CD4-positive, alpha-beta T cell treated with Interleukin-6 at 100 ng/mL for 8 hours (primary cell): ENCODE measurements at places on chromosomes 5 and 9.

DNA sequence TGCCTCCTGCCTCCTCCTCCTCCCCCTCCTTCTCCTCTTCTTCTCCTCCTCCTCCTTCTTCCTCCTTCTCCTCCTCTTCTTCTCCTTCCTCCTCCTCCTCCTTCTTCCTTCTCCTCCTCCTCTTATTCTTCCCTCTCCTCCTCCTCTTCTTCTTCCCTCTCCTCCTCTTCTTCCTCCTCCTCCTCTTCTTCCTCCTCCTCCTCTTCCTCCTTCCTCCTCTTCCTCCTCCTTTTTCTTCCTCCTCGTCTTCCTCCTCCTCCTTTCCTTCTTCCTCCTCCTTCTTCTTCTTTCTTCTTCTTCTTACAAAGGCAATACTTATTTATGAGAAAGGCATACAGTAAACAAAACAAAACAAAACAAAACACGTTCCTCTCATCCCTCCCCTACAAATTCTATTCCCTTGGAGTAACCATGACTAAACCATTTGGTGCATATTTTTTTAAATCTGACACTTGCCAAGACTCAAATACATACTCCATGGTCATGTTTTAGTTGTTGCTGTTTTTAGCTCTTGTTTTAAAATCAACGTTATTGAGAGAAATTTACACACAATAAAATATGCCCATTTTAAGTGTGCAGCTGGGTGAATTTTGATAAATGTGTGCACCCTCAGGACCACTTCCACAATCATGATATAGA is 135.6 kb downstream of the FOXD1 start:
- no peak for DNase-seq

DNA sequence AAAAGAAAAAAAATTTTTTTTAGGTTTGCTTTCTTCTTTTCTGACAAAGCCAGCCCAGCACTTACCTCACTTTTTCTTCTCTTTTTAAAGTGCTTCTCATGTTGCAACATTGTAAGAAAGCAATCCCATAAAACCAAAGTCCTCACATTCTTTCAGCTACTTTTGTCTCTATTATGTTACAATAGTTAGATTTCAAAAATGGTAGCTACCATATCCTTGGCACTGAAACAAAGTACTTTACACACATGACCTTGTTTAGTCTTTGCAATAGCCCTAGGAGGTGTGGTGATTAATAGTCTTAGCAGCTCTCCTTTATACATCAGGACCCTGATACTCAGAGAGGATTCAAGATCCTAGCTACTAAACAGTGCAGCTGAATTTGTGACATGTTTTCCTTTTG is 23.5 kb upstream of the CARTPT start:
- DNase-seq = no peak

- no peak for DNase-seq
Observed at GRCh38 chr5:43400082-43400481, 12.1 kb downstream of the CCL28 start.

DNA sequence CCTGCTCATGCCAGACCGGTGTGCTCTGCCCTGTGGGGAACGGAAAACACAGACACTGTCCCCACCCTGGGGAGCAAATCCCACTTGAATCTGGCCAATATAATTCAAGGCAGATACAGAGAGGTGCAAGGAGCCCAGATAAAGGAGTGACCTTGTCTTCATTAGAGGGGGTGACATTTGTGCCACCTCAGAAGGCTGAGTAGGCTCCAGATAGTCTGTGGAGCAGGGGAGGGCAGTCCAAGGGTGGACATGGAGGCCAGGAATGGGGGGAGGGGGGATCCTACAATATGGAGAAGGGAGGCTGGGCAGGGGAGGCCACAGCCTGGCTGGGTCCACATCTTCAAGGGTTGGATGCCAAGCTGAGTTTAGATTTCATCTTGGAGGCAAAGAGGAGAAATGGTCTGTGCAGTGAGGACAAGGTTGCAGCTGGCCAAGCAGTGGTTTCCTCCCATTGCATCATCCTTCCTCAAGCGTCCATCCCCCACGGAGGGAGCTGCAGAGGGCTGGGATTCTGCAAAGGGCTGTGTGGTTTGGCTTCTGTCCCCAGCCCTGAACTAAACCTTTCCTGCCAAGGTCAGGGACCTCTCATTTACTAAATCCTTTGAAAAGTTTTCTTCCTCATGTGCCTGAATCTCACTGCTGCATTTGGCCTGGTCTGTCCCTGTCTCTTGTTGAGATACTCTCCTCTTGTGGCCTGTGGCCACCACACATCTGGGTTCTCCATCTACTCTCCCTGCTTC is 60.1 kb downstream of the GALNT12 start:
- DNase-seq = no peak

DNA sequence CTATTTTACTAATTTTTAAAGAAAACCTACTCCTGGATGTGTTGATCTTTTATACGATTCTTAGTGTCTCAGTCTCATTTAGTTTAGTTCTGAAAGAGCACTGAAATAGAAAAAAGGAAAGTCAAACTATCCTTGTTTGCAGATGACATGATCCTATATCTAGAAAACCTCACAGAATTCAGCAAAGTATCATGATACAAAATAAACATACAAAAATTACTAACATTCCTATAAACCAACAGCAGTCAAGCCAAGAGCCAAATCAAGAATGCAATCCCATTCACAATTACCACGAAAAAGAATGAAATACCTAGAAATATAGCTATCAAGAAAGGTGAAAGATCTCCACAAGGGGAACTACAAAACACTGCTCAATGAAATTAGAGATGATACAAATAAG is 225.8 kb upstream of the CDH18 start:
- no peak for DNase-seq

DNA sequence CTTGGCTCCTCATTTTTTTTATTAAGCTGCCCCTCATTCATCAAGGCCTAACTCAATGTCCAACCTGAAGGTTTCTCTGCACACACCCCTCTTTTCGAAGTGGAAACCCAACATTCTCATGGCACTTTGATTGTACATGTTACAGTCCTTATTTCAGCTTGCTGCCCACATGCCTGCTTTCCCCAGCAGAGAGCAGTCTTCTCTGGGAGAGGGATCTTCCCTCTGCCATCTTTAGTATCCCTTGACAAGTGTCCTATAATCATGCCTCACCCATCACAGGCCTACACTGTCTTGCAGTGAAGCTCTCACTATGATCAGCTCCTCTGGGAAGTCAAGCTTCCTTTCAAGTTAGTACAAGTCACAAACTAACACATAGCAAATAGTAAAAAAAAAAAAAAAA is 175.1 kb downstream of the ACER2 start:
- no peak for DNase-seq

DNA sequence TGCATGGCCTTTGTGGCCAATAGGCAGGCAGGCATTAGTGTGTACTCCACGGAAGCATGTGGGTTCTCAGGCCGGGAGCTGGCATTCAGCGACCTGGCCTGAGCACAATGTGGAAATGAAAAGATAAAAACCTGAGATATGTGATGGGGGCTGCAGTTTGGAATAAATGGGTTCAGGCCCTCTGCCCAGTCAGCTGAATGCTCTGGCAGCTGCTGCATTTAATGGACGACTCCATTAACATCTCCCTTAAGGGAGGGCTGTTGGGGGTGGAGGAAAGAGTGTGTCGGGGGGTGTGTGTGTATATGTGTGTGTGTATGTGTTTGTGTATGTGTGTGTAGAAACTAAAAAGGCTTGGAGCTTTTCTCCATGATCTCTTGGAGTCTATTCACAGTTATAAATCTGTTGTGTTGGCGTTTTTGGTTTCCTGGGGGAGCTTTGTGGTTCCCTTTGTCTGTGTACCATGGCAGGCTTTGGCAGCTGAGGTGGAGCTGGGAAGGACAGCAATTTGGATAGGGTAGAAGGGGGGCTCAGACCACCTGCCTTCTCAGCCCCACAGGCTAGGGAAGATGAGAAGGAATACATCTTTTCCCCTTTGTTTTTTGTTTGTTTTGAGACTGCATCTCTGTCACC is 27.3 kb upstream of the HSPA9 start:
- DNase-seq = no peak

GRCh38 chr5:117133198-117133597 is 558.6 kb upstream of the SEMA6A start:
- DNase-seq = no peak

GRCh38 chr9:108654566-108654965 is 201.2 kb downstream of the ACTL7B start:
- no peak for DNase-seq

DNA sequence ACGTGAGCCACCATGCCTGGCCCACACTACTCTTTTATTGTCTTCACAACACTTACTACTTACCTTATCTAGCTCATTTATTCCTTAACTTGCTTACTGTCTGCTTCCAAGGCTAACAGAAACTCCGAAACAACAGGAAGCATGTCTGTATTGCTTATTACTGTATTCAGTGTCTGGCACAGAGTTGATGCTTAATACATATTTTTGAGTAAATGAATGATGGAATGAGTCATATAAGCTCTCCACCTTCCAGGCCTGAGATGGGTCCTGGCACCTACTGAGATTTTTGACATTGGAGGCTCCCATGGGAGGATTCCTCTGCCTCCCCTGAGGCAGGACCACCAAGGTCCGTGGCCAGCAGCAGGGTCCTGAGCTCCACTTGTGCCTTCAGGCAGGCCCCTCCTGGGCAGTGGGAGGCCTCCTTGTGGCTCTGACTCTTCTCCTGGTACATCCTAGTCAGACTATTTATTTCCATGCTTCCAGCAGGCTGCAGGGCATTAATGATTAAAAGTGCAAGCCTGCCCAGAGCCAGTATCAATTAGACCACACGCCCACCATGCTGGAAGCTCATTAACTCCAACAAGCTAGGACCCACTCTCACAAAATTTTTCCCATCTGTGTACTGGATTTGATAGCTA is 76.5 kb upstream of the CTNNA1 start:
- DNase-seq = no peak

DNA sequence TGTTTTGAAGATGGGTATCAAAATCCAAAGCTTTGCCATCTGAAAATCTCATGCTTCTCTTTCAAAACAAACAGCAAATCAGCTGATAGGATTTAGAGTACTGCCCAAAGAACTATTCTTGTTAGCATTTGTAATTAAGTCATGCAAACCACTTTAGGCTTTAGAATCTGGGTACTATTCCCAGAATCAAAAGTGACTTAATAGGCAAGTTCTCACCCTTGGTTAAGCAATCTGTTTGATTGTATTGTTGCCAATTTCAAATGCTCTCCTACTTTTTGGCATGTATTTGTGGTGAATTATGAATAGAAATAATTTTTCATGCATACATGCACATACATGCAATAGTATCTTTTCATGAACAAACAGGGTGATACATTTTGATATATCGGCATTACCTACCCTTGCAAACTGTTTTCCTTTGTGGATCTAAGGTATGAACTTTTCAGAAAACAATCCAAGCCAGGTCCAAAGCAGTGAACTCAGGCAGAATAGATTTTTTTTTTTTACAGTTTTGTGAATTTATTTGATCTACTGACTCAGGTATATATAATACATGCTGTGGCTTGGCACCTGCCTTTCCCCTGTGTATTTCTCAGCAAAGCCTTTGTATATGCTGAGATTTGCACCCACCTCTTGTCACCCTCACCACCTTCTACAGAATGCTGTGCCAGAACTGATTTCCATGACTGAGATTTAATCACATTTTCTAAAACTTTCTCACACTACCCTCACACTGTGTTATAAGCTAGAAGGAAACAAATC is 9.0 kb downstream of the IL33 start:
- DNase-seq = no peak

DNA sequence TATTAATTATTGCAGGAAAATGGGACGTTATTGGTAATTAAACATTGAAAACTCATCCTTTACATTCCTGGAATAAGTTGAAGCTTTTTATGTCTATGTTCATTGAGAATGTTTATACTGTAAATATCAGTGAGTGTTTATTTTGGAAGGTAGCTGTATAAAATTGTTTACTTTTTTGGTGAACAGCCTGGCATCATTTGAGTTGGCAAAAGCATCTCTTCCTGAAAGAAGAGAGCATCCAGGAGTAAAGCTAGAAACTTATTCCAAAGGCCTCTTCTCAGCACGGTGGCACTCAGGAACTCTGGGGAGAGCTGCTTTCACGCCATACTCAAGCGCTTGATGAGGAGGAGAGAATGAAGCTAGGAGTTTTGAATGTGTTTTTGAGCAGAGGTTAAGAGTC is 79.9 kb downstream of the GAPVD1 start:
- no peak for DNase-seq

- DNase-seq = no peak
Observed at GRCh38 chr5:149238540-149238939, 33.1 kb upstream of the AFAP1L1 start.

DNA sequence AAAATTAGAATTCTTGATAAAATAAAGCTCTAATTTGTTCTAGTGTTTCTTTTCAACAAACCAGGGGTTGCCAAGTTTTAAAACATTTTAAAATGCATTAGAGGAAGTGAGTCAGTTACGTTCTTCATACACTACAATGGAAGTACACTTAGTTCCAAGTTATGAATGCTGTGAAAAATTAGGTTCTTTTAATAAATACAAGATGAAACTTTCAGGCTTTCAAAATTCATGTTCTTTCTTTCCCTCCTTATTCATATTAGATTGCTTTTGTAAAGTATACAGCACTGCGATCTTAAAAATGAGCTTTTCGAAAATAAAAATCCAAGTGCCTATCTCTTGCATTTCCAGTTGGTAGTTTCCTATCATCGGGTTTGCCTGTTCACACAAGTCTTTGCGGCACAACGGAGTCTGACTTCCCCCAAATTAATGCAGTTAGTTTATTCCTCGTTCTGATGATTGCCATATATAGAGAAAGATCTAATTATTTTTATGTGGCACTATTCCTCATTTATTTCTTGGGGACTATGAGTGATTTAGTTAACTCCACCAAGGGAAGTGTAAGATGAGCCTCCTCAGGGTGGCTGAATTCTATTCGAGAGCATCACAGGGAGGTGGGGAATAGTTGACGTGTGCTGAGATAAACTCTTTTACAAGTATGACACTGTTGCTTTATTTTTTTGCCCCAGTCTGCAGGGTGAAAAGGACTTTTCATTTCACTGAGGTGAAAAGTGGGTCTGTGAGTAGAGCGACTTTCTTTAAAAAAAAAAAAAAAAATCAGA is 238.2 kb downstream of the CD180 start:
- no peak for DNase-seq

- no peak for DNase-seq
Observed at GRCh38 chr5:83721953-83722901, 1.6 kb upstream of the HAPLN1 start.

DNA sequence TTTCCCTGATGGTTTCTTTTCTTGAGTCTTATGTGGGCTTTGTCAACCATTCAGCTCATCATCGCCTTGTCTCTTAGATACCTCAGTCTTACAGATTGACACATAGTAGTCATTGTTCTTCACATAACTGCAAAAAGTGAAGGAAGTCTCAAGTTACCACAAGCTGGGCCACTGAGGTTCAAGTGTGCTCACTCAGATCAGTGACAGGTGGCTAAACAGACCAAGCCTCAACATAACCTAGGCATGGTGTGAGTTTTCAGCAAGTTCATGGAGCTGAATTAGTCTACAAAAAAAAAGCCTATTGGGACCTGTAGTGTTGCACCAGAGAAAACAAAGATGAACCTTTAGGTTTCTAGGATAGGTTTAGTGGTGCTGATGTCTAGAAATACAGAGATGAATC is 58.2 kb downstream of the RFK start:
- DNase-seq = no peak

- no peak for DNase-seq
Observed at GRCh38 chr9:81213456-81213855, 475.9 kb downstream of the TLE1 start.

GRCh38 chr5:10315824-10316509 is 8.3 kb upstream of the CMBL start:
- DNase-seq = no peak
